ENCODE measurements at places on chromosomes 5 and 9.

GRCh38 chr5:5558638-5559527 is 136.4 kb downstream of the ICE1 start:
- DNase-seq, result no peak

DNA sequence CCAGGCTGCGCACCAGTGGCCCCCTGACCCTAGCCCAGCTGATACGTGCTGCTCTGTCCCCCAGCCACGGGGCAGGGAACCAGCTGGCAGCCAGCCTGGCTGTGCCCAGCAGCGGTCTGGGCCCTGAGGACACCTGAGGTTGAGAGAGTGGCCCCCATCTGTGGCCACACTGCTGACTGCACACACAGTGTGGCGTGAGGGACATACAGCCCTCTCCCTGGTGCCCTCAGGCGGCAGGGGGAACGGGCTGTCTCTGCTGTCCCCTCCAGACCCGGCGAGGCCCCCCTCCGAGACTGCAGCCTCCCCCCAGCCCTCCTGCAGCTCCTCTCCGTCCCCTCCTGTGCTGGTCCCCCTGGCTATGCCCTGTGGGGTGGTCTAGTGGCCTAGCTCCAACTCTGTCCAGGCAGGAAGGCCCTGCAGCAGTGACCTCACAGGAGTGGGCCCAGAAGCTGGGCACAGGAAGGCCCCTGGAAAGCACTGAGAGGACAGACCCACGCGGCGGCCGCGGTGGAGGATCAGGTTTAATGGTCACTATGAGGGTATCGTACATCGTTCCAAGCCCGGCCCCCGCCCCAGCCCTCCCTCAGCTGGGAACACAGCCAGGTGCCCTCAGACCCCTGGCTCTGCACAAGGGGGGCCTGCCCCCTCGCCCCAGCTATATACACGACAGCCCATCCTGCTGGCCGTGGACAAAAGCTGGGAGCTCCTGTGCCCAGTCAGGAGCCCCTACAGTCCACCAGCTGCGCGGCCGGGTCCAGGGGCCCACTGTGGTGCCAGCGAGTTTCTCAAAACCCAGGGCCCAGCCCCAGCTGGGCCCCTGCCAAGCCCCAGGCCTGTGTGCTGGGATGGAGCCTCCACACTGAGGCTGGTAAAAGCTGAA is 6.8 kb upstream of the ENTPD8 start:
- peak; percentile 20 for DNase-seq

DNA sequence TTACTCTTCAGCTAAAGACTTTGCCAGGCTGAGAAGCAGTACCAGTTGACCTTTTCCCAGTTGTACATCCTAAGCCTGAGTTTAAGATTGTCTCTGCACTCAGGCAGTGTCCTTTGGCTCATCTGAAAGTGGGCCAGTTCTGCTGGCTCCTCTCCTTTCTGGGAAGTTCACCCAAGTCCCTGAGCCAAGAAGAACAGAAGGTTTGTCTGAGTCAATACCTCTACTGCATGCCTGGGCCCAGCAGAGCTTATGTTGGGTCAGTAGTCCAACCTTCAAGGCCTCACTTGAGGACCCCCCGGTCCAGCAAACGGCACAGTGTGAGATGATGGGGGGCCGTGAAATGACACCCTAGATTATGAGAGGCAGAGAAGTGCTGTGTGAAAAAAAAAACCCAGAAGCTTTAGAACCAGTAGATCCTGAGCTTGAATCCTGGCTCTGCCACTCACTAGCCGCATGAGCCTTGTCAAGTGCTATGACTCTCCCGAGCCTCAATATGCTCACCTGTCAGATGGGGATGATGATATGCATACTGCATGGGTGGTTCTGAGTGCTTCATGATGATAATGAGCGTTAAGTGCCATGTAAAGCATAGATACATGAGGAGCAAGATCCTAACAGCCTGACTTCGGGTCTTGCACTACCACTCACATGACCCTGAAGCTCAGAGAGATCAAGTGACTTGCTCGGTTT is 156.0 kb downstream of the MACROH2A1 start:
- no peak for DNase-seq

- no peak for DNase-seq
Measured at GRCh38 chr5:127957183-127957582, 126.4 kb upstream of the SLC12A2 start.

DNA sequence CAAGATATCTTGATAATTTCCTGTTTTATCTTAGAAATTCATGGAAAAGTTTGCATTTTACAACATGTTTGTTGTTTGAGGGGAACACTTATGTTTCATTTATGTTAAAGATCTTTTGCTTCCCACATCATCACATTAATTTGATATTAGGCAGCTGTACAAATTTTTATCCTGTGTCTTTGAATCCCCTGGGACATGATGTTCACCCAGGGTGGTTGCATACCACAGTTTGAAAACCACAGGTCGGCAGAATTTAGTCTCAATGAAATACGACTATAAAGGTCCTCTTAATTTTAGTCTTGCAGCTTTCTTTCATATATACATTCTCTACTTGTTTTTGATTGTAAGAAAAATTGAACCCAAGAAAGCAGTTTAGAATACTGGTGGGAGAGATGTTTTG is 3.7 kb downstream of the NAA35 start:
- DNase-seq, result no peak

- no peak for DNase-seq
Measured at GRCh38 chr9:37582548-37583157, 6.5 kb upstream of the FBXO10 start.

DNA sequence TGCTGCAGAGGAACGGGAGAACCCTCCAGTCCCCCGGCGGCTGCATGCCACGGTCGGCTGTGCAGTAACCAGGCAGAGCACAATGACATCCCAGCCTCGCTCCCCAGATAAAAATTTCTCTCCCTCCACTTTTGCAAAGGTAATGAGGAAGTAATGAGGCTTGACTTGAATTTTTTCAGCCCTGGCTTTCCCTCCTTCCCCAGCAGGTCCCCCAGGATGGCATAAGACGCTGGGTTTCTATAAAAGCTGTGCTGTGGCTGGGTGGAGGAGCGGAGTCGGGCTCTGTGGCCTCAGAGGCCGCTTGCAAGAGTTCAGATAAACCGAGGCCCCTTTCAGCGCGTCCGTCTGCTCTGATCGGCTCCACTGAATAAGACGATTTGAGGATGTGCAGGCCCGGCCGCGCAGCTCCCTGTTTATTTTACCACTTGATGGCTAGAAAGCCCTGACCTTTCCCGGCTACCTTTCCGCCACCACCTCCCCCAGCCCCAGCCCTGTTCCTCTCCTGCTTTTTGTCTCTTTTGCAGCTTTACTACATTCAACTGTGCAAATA is 351.9 kb upstream of the IRX2 start:
- no peak for DNase-seq

GRCh38 chr9:69657269-69657668 is 14.9 kb downstream of the APBA1 start:
- no peak for DNase-seq

GRCh38 chr5:81545911-81546310 is 152.0 kb upstream of the ACOT12 start:
- DNase-seq, result no peak

DNA sequence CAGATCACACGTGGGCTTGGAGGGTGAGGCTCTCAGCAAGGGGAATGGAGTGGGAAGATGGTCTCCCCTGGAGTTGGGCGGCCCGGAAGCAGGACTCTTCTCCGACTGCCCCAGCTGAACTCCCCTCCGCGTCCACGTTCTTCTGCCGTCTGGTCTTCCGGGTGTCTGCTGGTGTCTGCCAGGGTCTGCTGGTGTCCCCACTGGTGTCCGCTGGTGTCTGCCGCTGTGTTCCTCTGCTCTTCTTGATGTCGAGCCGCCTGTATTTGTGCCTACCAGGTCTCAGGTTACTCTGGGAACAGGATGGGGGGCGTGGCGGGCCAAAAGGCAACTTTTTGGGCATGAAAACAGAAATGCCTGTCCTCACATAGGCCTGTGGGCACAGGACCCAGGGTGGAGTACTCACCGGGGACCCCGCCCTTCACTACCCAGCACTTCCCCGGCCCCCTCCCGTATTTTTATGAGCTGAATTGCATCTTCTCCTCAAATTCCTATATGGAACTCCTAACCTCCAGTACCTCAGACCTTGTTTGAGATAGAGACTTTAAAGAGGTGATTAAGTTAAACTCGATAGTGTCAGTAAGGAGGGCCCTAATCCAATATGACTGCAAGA is 675.4 kb downstream of the SEMA5A start:
- no peak for DNase-seq

- DNase-seq, result no peak
Measured at GRCh38 chr5:163712011-163712410, 206.6 kb downstream of the MAT2B start.

DNA sequence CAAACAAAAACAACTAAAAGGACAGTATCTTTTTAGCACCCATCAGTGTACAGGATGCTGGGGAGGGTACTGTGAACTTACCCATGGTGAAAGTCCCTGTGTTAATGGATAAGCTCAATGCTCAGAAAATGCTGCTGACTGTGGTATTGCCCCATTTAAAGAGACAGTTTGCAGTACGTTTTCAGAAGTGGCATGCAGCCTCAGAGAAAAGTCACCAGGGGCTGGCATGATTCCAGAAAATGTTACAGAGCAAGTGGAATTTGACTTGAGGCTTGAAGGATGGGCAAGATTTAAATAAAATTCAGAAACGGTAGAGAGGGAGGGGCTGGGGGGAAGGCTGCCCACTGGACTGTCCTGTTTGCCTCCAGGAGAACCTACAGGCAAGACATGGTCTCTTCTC is 7.2 kb downstream of the S1PR3 start:
- DNase-seq, result no peak

- no peak for DNase-seq
Measured at GRCh38 chr5:6418679-6419276, 29.9 kb upstream of the UBE2QL1 start.

DNA sequence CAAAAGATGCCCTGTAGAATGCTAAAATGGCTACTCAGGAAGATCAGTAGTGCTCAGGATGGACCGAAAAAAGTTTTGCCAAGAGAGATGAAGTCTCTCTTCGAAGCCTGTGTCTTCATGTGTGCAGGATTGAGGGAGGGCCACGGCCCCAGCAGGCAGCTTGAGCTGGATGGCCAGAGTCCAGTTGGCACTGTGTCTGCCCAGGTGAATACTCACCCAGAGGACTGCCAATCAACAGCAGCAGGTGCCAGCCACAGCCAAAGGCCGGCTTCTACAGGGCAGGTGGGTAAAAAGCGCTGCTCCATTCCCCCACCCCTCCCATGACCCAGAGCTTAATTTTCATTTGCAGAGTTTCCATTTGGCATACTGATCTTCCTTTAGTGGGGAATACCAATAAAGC is 287.9 kb upstream of the ZNF608 start:
- DNase-seq, result no peak

DNA sequence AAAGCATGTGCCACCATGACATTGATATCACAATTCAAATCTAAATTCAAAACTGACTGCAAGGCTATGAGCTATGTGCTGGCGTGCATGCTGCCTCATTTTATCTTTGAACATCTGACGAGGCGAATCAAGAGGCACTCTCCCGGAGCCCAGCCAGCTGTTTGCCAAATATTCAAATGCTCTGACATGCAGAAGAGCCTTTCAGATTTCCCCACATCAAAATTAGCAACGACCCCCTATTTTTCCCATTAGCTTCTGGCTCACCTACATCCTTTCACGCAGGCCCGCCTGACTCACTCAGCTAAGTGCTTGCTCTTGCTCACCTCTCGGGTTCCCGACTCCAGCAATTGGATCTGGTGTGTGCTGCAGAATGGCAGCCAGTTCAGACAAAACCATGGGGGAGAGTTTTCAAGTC is 159.0 kb downstream of the NR2F1-AS1 start:
- peak; percentile 23 for DNase-seq

- DNase-seq, result no peak
Measured at GRCh38 chr5:75933489-75933888, 149.7 kb upstream of the SV2C start.

GRCh38 chr5:612498-613424 is 621 bp downstream of the CEP72 start:
- no peak for DNase-seq

DNA sequence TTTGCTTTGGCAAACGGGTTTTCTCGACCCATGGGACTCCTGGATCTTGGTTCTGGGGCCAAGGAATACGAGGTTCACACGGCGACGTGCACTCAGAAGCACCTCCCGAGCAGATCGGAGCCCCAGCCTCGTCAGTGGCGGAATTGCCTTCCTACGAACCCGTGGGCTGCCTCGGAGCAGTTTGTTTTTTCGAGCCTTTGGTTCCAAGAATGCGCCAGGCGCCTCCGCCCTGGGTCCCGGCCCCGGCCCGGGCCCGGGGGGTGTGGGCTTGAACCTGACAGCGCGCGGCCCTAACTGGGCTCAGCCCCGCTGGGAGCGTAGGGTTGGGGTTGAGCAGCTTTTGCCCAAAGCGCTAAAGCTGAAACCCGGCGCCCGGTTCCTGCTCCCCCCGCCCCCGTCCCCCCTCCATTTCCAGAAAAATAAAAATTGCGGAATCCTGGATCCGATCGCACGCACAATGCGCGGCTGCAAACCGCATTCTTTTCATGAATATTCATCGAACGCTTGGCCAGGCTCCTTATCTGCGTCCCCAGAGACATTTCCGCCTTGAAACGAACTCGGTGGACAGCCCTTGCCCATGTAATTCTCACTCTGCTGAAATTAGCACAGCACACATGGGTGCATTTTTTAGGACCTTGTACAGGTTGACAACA is 1.0 kb downstream of the BASP1 start:
- DNase-seq, result no peak

DNA sequence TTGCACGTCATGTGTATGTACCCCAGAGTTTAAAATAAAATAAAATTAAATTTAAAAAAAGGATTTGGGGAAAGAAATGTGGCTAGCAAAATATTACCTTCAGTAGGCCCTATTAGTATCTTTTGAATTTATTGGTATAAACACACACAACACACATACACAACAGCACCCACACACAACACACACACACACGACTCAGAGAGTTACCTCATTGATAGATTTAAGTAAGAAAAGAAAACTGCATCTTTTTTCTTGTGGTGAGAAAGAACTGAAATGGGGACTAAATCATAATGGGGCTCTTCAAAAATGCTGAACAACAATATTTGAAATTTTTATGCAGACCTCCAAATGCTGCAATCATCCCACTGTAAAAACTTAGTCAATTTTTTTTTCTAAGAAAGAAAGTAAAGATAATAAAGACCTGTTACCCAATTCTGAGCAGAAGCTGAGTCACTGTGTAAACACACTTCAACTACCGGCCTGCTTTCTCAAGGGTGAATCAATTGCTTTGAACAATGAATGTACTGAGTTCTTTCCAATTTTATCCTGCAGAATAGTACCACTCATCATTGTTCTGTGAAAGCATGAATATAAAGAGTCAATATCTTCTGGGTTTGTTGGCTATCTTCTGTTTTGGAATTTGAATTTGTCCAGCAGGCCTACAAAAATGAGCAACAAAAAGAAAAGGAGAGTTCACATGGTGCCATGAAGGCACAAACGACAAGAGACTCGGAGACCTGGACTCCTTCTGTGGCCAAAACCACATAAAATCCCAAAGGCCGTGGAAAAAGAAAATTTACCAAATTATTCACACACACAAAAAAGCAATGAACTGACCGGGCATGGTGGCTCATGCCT is 57.9 kb upstream of the CCNG1 start:
- no peak for DNase-seq

- no peak for DNase-seq
Measured at GRCh38 chr5:87746891-87747377, 334.2 kb upstream of the CCNH start.

GRCh38 chr5:13866792-13867191 is 77.7 kb downstream of the DNAH5 start:
- no peak for DNase-seq

- DNase-seq, result no peak
Measured at GRCh38 chr9:107455425-107456135, 34.0 kb downstream of the KLF4 start.
